Skeletal muscle cell (primary cell): ENCODE measurements at places on chromosomes 12 and 14.

- DNase-seq: no peak
Measured at GRCh38 chr12:33322519-33322918, 117.1 kb downstream of the SYT10 start.

GRCh38 chr12:125889742-125890141 is 824.5 kb downstream of the AACS start:
- DNase-seq: no peak

- DNase-seq: no peak
Measured at GRCh38 chr14:71931492-71932228, 569 bp upstream of the RGS6 start.

- no peak for DNase-seq
Measured at GRCh38 chr12:68943848-68944247, 10.9 kb upstream of the CPM start.

- DNase-seq: no peak
Measured at GRCh38 chr12:129076441-129077320, 223.4 kb downstream of the GLT1D1 start.

GRCh38 chr12:123421314-123421713 is 15.2 kb downstream of the RILPL2 start:
- DNase-seq: no peak

DNA sequence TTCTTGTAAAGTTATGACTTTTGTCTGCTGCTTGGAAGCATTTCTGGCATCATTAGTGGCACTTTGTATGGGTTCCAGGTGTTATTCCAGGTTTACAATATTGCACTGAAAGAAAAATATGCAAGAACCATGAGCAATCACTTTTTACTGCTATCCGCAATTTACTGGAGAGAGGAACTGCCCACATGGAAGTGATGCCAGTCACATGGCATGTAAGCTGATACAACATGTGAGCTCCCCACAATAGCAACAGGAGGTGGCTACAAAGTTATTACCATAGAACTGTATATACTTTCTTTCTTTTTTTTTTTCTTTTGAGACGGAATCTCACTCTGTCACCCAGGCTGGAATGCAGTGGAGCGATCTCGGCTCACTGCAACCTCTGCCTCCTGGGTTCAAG is 1012.1 kb downstream of the BCL11B start:
- no peak for DNase-seq

GRCh38 chr12:48795550-48796455 is 6.9 kb upstream of the ADCY6 start:
- DNase-seq: no peak

DNA sequence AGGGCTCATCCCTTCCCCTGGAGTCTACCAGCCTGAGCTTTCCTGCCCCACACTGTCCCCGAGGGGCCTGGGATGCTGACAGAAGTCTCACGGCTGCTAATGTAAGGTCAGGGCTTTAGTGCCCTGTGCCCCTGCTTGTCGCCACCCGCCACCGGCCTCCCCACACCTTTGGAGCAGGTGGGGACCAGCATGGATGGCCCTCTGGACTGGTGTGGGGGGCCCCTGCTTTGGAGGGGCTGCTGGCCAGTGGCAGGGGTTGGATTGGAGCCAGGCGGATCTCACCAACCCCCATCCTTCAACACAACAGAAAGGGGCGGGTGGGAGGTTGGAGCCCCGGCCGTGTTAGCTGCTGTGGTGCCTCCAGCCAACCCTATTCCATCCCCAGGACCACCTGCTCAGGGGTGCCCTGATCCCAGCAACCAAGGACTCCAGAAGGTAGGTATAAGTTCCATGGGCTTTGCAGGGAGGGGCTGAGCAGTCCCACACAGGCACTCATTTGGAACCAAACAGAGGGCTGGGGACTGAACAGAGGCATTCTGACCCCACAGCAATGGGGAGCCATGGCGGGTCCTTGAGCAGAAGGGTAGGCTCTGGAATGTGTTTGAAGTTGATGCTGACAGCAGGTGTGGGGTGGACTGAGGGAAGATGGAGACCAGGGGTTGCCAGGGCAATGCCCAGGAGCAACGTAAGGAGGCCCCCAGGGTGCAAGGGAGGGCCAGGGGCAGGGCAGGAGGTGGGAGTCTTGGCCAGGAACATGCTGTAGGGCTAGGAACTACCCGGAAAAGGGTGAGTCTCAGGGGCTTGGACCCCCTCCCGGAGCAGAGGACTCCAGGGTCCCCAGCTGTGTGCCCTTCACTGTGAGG is 145.1 kb upstream of the C14orf180 start:
- no peak for DNase-seq

GRCh38 chr12:116941188-116941587 is 30.4 kb downstream of the FBXW8 start:
- DNase-seq: no peak

- no peak for DNase-seq
Measured at GRCh38 chr12:7021956-7022355, 3.7 kb upstream of the LPCAT3 start.

GRCh38 chr14:102203382-102203781 is 63.7 kb downstream of the WDR20 start:
- DNase-seq: no peak
